ENCODE measurements at places on chromosomes 5 and 9.

DNA sequence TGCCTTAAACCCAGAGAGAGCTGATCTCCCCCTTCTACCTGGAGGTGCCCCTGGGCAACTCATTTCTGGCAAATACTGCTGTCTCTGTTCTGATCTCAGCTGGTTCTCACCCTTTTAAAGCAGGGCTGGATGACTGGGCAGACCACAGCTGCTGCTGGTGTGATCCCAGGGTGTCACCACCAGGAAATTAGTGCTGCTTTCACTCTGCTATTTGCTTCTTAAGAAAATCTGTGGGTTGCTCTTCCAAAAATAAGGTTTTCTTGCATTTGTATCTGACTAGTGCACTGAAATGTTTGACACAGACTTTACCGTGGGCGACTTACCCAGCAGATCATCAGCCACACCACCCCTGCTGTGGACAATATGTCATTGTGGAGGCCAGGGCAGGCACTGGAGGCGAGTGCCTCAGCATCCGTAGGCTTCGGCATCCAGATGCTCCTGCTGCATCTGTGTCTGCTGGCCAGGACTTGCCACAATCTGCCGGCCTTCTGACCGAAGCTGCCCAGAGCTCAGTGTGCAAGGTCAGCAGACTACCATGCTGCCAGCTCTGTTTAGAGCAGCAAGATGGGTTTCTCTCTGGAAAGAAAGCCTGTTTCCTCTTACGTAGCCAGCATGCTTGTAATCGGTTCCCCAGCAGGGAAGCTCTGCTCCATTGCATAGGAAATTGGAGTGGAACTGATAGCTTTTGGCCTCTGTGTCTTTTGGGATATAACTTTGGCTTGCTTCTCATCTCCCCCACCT is 13.6 kb downstream of the ARHGAP26 start:
- DNase-seq, result no peak

DNA sequence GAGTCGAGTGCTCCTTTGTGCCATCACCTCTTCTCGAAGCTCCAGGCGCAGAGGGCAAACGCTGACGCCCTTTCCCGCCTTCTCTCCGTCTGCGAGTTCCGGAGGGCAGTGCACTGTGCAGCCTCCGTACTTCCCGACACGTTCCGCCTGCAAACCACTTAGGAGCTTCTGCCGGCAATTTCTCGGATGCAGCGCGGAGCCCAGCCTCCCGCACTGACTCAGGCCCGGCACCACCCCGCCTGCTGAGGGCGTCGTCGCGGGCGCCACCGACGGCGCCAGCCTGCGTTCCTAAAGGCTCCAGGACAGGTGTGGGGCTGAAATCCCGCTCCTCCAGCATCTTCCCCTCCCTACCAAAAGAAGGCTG is 9.3 kb upstream of the TRIM36 start:
- DNase-seq, result no peak

DNA sequence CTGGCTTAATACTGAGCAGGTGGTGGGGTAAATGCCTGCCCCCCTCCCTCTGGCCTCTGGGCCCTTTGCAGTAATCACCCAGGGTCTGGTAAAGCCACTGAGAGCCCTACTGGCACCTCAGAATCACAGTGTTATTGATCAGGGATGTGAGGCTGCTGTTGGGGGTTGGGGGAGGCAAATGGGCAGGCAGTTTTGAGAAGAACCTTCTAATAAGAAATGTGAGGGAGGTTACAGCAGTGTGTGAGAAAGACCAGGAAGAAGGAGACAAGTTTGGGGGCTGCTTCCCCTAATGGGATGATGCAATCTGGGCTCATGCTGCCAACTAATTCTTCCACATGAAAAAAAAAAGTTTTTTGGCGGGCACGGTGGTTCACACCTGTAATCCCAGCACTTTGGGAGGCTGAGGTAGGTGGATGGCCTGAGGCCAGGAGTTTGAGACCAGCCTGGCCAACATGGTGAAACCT is 3.1 kb upstream of the B4GALT7 start:
- DNase-seq, result no peak

DNA sequence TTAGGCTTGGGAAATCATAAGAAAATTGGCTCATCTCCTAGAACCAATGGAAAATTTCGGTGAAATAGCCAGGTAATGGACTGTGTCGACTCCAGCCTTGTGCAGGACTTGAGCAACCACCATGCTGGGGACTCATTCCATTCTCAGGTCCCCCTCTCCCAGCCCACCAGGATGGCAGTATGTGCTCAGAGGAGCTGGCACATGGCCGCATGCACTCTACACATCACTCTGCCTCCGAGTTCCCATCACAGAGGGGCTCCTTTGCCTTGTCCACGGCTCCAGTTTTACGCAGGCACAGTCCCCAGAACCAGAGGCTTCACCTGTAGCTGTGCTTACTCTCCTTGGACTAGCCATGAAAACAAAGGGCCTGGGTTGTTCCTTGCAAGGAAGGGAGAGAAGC is 149.3 kb downstream of the PAX5 start:
- no peak for DNase-seq

DNA sequence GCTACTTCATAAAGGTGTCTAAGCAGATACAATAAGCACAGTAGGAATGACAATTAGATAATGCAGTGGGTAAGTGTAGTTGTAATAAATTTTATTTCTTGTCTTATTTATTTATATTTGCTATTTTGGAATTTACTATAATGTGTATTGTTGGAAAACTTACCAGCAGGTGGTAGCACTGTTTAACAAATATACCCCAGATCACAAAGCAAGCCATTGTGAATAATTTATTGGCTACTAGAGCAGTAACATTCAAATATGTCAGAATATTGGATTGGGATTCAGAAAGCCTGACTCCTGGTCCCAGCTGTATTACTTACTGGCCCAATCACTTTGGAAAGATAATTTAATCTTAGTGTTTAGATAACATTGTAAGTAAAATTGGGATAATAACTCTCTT is 78.0 kb downstream of the ISOC1 start:
- no peak for DNase-seq

Data from bone marrow (tissue), 2 donors.